ENCODE measurements at places on chromosomes 4 and X. TPM values are rescaled to one million over a fixed set of nuclear protein-coding genes. Genes with fewer than 3 reads are reported as not detected.

- no peaks in the 10 kb centered on the region for H3K27me3 ChIP-seq
- H3K4me3 ChIP-seq = no peak overlapping the region
- H3K36me3 ChIP-seq = peaks cover 2% of the 10 kb centered on the region
- H3K27ac ChIP-seq = no peak overlapping the region
- H3K4me1 ChIP-seq = no peaks in the 10 kb centered on the region
- DNase-seq = no peak
Observed at GRCh38 chr4:148299337-148299736, 142.9 kb downstream of the NR3C2 start.

DNA sequence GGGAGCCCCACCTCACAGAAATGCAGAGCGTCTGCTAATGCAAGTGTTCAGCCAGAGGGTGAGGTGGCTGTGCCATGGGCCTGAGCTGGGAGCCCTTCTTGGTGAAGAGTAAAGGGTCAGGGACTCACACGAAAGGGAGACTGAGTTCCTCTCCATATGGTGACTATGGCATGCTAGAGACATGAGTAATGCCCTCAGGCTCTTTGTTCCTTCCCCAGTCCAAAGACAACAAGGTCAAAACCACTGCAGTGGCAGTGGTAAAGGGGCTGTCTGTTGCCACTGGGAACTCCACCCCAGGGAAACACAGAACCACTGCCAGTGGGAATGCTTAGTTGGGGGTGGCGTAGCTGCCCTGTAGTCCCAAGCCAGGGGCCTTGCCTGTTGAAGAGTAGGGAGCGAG is 22.4 kb downstream of the RAB40AL start:
- no peaks in the 10 kb centered on the region for H3K4me1 ChIP-seq
- no peak for DNase-seq
- no peaks in the 10 kb centered on the region for H3K36me3 ChIP-seq

GRCh38 chr4:132267321-132267720 is 881.8 kb upstream of the PCDH10 start:
- H3K4me3 ChIP-seq = no peak overlapping the region
- no peak overlapping the region for H3K27ac ChIP-seq
- DNase-seq = no peak
- no peaks in the 10 kb centered on the region for H3K4me1 ChIP-seq

SYTL5 gene
- total RNA-seq = not detected

GRCh38 chrX:34365471-34365870 is 233.4 kb upstream of the FAM47A start:
- no peaks in the 10 kb centered on the region for H3K36me3 ChIP-seq
- H3K27me3 ChIP-seq = no peaks in the 10 kb centered on the region
- no peak overlapping the region for H3K4me3 ChIP-seq
- H3K27ac ChIP-seq = no peak overlapping the region
- DNase-seq = no peak

GRCh38 chrX:72100051-72100755 is 31.5 kb downstream of the RTL5 start:
- peak overlapping the region; percentile 58 for H3K4me3 ChIP-seq
- peak overlapping the region; percentile 70 for H3K27ac ChIP-seq
- H3K4me1 ChIP-seq = peaks cover 28% of the 10 kb centered on the region
- H3K36me3 ChIP-seq = no peaks in the 10 kb centered on the region

GLRA3 gene
- total RNA-seq = not detected

DDX3X gene
- 225 TPM for total RNA-seq

GRCh38 chr4:93710101-93710846 is 118.3 kb upstream of the ATOH1 start:
- H3K4me3 ChIP-seq = no peak overlapping the region
- H3K27me3 ChIP-seq = no peaks in the 10 kb centered on the region
- H3K4me1 ChIP-seq = no peaks in the 10 kb centered on the region
- no peak for DNase-seq
- H3K36me3 ChIP-seq = no peaks in the 10 kb centered on the region
- H3K27ac ChIP-seq = no peak overlapping the region

PGAM4 gene
- not detected for total RNA-seq

- H3K4me3 ChIP-seq = no peak overlapping the region
- H3K4me1 ChIP-seq = peaks cover 26% of the 10 kb centered on the region
- DNase-seq = no peak
Observed at GRCh38 chr4:7824218-7824617, 115.4 kb downstream of the AFAP1 start.

GRPR gene
- total RNA-seq = not detected

Measured in activated naive CD8-positive, alpha-beta T cell treated with anti-CD3 and anti-CD28 coated beads, Interleukin-2, amount 10 ng/mL, durations not matched to agents 7 days and 5 days (primary cell).